Dorsolateral prefrontal cortex (tissue), 122 donors: ENCODE measurements at places on chromosomes 16 and 17.

DNA sequence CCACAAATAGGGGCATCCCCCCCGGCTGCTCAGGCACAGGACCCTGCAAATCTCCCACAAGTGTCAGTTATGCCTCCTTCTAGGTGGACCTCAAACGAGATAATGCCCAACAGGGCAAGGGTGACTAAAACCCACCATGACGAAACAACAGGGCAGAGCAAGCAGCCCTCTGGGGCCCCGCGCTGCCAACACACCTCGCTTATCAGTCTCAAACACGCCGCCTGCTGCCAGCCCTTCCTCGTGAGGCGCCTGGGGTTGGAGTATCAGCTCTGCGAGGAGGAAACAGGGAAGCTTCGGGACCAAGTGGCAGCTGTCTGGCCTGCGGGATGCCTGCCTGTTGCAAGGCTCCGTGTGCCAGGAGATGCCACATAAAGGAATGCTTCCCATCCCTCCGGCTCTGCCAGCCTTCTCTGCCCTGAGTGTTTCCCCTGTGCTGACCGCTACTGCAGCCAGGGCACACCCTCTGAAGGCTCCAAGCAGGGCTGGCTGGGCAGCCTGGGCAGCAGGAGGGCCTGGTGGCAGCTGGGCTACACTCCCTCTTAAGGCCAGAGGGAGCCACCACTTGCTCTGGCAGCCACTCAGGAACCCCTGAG, 2.5 kb downstream of the SMIM5 start:
- DNase-seq: peak; percentile 56

DNA sequence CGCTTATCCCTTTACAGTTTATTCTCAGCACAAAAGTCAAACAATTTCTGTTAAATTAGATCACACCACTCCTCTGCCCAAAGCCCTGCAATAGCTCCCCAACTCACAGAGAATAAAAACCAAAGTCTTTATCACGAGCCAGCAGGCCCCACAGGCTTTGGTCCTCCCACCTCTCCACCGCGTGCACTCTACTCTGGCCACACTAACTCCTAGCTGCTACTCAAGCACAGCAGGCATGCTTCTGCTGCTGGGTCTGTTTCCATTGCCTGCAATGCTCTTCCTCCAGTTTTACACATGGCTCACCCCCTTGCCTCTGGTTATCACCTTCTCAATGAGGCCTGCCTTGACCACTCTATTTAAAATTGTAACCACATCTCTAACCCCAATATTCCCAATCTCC, 27.6 kb downstream of the HELZ start:
- no peak for DNase-seq

DNA sequence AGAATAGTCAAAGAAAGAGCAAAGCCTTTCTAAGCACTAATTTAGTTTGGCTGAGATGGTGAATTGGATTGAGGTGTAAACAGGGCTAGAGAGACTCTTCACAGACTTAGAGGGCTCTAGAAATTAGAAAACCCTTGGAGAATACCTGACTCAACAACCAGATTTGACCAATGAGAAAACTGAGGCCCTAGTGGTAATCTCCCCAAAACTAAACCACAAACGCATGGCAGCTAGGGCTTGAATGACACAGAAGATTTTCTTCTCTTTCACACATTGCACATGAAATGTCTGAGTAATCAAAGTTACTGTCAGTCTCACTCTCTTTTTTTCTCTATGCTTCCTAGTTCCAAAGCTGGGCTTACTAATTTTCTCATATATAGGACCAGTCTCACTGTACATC, 314.5 kb upstream of the KCNJ16 start:
- DNase-seq: no peak

- no peak for DNase-seq
Measured at GRCh38 chr17:77548967-77549366, 408.2 kb downstream of the SEC14L1 start.

DNA sequence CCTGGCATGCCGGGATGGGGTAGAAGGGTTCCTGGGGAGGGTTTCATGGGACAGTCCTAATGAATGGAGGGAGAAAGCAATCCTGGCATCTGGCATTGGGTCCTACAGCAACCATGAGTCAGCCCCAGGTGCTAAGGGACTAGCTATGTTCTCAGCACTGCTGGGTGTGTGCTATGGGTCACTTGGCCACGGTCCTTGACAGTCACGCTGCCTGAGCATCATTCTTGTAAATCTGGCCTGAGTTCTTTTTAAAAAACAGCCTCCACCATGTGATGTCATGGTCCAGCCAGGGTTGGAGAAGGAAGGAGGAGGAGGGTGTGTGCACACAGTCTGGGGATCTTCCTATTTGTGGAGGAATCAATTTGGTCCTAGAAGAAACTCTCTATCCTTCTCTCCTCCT, 6.2 kb upstream of the RAMP2 start:
- no peak for DNase-seq

DNA sequence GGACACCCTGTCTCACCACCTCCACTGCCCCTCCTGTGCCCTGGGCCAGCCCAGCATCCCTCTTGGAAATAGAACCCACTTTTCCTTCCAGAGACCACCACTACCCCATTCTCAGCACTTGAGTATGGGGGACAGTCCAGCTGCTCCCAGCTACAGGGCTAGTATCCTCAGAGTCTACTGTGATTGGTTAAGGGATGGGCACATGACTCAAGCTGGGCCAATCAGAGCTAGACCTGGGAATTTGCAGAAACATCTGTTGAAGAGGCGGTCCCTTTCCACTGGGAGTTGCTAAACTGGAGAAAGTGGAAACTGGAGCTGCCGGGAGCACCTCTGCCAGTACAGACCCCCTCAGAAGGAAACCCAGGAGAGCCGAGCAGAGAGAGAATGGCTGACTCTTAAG, 156.6 kb downstream of the GSG1L start:
- no peak for DNase-seq
